CD4-positive, alpha-beta memory T cell (primary cell): ENCODE measurements at places on chromosomes 4 and X. TPM values are rescaled to one million over a fixed set of nuclear protein-coding genes. Genes with fewer than 3 reads are reported as not detected.

DNA sequence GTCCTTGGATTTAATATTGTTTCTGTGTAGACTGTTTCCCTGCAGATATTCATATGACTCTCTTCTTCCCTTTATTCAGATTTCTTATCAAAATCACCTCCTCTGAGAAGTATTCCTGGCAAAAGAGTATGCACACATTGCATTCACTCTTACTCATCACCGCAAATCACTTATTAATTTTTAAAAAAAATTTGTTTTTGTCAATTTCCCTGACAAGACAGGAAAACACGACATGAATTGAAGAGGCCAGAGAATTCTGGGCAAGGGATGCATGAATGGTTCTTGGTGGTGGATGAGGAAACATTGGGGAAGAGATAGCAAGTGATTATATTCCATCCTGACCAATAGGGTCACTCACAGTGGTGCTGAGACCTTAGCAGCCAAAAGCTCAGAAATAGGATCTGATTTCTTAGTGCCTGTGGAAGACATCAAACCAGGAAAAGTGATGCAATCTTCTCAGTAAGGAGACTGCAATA, 522.5 kb upstream of the AGA start:
- H3K4me1 ChIP-seq: no peaks in the 10 kb centered on the region
- no peak overlapping the region for H3K27ac ChIP-seq
- no peak for DNase-seq
- no peaks in the 10 kb centered on the region for H3K36me3 ChIP-seq

Gene PHOX2B
- not detected for polyA plus RNA-seq

- H3K4me3 ChIP-seq: no peak overlapping the region
- no peaks in the 10 kb centered on the region for H3K36me3 ChIP-seq
- H3K4me1 ChIP-seq: peaks cover 23% of the 10 kb centered on the region
- no peak overlapping the region for H3K27ac ChIP-seq
Measured at GRCh38 chr4:109658871-109659410, 44.3 kb downstream of the CASP6 start.

- no peaks in the 10 kb centered on the region for H3K4me1 ChIP-seq
- H3K27ac ChIP-seq: no peak overlapping the region
- DNase-seq: no peak
- no peaks in the 10 kb centered on the region for H3K27me3 ChIP-seq
- no peaks in the 10 kb centered on the region for H3K36me3 ChIP-seq
Measured at GRCh38 chr4:139912445-139912844, 241.5 kb downstream of the MAML3 start.

Gene CT83
- not detected for polyA plus RNA-seq

Gene DHX15
- polyA plus RNA-seq: 33.3 TPM

- DNase-seq: no peak
- no peak overlapping the region for H3K4me3 ChIP-seq
- no peaks in the 10 kb centered on the region for H3K4me1 ChIP-seq
- H3K27me3 ChIP-seq: no peaks in the 10 kb centered on the region
- H3K27ac ChIP-seq: no peak overlapping the region
Measured at GRCh38 chrX:10648614-10649013, 28.2 kb upstream of the MID1 start.
